ENCODE measurements at places on chromosomes 12 and 14.

- DNase-seq = no peak
Observed at GRCh38 chr14:102554821-102555819, 37.3 kb upstream of the RCOR1 start.

- DNase-seq = no peak
Observed at GRCh38 chr12:56995201-56995929, 11.0 kb downstream of the ZBTB39 start.

- no peak for DNase-seq
Observed at GRCh38 chr12:5102806-5103205, 59.1 kb downstream of the KCNA5 start.

GRCh38 chr14:76918256-76918781 lies 92.1 kb downstream of the LRRC74A start:
- DNase-seq = no peak

- no peak for DNase-seq
Observed at GRCh38 chr14:68669603-68670358, 123.1 kb downstream of the ZFP36L1 start.

DNA sequence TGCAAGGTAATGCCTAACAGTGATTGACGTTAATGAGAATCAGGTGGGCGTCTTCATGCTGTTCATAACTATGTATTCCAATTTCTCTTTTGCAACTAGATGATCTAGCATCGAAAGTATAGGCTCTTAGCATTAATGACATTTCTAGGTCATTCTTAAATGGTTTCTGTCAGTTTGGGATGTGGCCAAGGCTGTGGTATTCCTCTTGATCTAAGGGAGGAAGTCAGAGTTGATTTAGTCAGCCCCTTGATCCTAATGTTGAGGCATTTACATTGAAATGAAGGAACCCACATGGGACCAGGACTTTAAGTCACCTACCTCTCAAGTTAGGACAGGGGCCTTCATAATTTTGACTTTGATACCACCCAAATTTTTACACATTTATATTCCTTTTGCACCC lies 448.1 kb downstream of the NPAS3 start:
- DNase-seq = no peak

DNA sequence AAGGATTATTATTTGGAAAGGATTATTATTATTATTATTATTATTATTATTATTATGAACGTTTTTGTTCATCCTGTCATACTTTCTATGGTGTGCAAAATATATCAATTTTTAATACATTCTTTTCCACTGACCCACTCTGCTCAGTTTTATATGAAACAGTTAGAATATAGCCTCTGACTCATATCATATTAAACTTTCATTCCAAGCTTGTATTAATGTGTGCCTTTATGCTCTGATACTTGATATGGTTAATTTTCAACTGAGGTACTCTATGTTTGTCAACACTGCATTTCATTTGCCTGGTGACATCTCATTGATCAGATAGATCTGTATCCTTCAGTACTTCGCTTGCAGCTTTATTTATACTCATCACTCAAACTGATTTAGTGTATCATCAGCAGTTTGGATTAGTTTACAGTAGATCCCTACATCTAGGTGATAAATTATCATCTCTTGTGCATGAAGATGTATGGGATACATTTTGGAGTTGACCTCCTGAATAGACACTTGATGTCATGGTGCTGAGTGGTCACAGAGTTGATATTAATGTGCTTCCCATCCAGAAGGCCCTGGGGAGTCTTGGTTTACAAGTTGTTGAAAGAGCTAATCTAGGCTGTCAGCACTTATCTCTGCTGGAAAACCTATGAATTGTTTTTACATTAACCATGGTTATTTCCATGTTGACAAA lies 271.8 kb downstream of the TRHDE start:
- DNase-seq = no peak

Measured in bronchial epithelial cell (primary cell).